Left renal cortex interstitium (tissue), 4 donors: ENCODE measurements at places on chromosomes 7 and 10.

DNA sequence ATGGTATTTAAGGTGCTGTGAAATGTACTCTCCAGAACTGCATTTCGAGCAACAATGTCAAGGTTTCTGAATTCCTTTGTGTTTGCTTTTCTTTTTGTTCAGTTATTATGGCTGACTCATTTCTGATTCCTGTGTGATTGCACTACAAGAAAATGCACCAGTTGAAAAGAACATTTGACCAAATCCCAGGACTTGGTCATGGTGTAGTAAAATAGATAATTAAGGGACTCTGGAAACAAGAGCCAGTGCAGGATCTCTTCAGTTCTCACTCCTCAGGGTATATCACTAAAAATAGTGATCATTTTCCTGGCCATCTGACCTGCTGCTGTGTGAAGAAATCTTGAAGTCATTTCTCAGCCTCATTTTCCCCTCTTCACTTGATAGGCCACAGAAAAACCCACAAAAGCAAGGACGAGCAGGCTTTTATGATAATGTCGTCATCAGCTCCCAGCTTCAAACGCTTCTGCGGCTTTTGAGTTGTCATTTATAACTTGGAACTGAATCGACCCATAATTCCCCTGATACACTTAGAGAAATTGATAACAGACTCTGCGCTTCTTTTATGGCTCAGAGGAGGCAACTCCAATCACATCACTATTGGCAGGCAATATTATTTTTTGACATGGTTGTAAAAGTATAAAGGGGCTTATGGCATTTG is 274.7 kb downstream of the HDAC9 start:
- DNase-seq: no peak

DNA sequence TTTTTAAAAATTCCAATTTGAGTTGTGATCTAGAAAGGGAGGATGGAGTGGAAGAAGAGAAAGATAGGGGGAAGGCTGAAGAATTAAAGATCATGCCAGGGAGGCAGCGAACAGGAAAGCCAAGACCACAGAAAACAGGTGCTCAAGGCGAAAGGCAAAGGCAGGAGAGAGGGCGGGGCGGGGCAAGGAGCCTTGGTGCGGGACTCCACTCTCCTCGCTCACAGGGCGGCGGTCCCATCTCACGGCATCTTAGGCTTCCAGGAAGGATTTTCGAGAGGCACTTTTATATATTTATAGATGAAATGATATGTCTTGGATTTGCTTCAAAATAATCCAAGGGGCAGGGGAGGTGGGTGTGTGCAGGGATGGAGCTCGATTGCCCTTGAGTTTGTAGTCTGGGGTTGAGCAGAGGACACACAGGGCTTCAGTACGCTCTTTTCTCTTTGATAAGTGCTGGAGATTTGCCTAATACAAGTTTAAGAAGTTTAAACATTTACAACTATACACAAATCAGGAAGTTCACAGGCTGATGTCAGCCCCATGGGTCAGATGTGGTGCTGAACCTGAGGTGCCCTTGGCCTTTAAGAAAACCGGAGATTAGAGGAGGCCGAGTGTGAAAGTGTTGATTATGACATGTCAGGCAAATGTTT is 161.1 kb downstream of the PRKAG2 start:
- DNase-seq: no peak

DNA sequence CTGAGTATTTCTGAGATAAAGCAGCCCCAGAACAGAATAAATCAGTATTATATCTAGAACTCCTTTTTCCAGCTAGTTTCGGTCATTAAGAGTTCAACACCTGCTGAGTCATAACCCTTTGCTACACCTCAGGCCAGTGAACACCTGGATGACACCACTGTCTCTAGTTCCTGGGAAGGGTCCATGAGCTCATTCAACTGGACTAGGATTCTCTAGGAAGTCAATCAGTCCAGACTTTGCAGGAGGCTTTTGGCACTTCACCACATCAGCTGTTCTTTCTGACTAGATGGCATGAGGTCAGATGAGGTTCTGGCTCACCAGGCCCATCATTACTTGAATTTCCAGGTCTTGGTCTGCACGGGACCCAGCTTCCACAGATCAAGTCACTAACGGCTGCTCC is 11.7 kb downstream of the SLC39A12 start:
- DNase-seq: no peak

- DNase-seq: no peak
Observed at GRCh38 chr7:7521259-7521658, 14.4 kb downstream of the COL28A1 start.

DNA sequence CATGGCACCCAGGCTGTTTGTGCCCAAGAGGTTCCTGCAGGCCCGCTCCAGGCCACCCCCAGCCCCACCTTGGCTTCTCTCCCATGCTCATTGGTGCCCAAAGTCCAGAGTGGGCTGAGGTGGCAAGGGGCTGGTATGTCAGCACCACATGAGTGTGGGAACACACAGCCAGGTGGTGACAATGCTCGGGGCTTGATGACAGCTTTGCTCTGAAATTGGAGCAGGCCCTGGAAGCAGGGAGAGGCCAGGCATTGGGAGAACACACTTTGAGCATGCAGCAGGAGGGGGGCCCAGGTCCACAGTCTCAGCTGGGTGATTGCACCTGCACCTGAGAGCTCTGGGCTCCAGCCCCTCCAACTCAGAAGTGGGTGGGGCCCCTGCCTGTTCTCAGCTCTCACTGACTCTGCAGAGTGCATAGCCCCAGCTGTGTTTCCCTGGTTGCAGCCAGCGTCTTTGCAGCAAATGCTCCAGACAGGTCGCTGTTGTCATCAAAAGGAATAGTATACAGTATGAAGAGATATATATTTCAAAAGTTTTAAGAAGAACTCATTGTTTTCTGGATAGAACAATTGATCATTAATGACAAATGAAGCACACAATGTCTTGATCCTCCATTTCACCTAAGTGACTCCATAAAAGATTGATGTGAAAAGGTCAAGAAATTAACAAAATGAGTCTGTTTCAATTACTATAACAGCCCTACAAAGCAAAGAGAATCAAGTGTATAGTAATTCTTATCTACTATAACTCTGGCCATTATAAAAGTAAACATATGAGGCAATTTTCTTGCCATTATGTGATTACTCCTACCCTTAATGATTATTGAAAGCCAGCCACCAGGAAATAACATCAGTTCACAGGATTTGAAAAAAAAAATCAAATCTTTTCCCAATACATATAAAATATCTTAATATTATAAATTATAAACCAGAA is 848.1 kb downstream of the PCDH15 start:
- no peak for DNase-seq

DNA sequence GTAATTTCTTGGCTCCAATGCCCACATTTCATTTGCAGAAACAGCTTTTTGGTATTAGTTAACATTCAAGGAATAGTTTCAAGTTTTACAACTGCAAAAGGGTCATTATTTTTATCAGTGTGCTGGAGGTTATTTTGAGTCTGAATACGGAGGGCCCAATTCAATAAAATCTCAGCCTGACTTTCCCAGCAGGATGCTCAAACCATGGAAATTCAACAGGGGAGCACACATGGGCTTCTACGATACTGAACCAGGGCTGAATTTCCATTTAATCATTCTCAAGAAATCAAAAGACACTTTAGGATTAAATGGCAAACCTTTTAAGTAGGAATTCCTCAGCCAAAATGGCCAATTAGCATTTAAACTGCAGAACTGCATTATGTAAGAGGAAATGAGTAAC is 700.9 kb upstream of the ANKRD30A start:
- DNase-seq: no peak

- DNase-seq: no peak
Observed at GRCh38 chr10:114678820-114679219, 20.7 kb upstream of the ABLIM1 start.
